Naive thymus-derived CD4-positive, alpha-beta T cell (primary cell): ENCODE measurements at places on chromosomes 6 and 20.

- DNase-seq = peak; percentile 76
Measured at GRCh38 chr6:26205161-26205624, 118.0 kb downstream of the HFE start.

- peak; percentile 34 for DNase-seq
Measured at GRCh38 chr6:138287144-138287955, 69.1 kb upstream of the PBOV1 start.

GRCh38 chr6:20693466-20694063 lies 159.3 kb downstream of the CDKAL1 start:
- no peak for DNase-seq

- DNase-seq = no peak
Measured at GRCh38 chr20:37394543-37395409, 48.8 kb downstream of the SRC start.

DNA sequence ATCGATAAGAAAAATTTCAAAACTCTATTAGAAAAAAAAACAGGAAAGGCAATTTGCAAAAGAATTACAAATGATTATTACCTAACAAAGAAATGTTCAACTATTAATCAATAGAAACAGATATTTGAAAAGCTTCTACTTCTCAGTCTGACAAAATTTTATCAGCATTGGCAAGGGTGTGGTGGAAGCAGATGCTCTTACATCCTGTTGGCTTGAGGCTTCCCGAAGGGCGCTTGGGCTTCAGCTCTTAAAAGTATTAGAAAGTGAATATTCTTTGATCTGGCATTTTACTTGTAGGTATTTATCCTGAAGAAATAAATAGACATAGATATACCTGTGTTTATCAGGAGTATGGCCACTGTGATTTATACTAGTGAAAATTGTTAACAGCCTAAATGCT lies 38.7 kb downstream of the SLC35D3 start:
- no peak for DNase-seq

DNA sequence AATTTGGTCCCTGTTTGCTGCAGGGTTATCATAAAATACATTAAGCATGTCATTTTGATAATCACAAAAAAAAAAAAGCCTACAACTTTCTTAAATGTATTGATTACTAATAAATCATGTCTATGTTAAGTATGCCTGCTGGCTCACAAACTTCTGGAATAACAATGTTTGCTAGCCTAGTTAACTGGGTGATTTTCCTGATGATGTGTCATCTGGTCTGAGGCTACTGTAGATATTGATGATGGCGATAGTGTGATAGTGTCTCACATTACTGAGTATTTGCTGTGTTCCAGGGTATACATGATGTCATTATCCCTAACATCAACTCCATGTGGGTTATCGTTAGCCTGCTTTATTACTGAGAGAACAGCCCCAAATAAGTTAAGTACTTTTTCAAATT lies 86.2 kb upstream of the VSTM2L start:
- DNase-seq = no peak

GRCh38 chr6:71420095-71420692 lies 131.6 kb downstream of the OGFRL1 start:
- no peak for DNase-seq
